Activated CD4-positive, alpha-beta T cell treated with anti-CD3 and anti-CD28 coated beads, Interleukin-2, amount 10 ng/mL, durations not matched to agents 7 days and 5 days (primary cell): ENCODE measurements at places on chromosomes 3 and 15.

GRCh38 chr3:117524890-117525289 lies 815.3 kb downstream of the TUSC7 start:
- DNase-seq = no peak

GRCh38 chr3:6421666-6422445 lies 439.1 kb upstream of the GRM7 start:
- DNase-seq = no peak

- no peak for DNase-seq
These were observed 231.7 kb upstream of the ARRDC4 start for GRCh38 chr15:97728791-97729190.

DNA sequence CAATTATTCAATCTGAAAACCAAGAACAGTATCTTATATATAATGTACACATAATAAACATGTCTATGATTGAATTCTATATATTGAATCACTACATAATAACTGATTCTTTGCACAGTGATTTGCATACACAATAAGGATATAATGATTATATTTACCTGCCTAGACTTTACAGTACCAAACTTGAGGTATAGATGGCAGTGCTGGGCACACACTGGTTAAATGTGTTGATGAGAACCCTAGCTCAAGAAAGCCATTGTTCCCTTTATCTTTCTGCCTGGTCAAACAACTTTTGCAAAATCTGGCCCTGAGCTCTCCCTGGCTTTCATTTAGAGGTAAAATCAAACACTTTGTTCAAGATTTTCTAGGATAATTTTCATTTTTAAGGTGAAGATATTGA lies 697.7 kb downstream of the TUSC7 start:
- no peak for DNase-seq

DNA sequence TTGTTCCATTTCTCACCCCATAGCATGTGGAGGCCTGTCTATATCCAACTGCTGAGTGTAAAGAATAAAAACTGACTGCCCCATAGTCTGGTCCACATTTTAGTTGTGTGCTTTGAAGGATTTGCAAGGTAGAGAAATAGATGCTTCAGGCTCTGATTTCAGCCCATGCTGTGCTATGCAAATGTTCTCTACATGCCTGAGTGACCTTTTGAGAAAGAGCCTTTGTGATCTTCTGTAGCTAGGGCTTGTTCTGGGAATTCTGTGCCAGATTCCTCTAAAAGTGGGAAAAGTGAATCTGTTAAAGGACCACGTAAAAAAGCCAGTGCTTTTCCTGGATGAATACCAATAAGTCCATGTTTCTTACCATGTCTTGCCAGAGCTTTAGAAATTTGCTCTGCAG lies 5.2 kb downstream of the KCTD6 start:
- no peak for DNase-seq

- no peak for DNase-seq
These were observed at the start of gene TMCO5A for GRCh38 chr15:37934340-37934739. TSS of gene TMCO5A (plus strand) at chr15:37934640. CDS start at chr15:37936324, 1,684 bp downstream.

DNA sequence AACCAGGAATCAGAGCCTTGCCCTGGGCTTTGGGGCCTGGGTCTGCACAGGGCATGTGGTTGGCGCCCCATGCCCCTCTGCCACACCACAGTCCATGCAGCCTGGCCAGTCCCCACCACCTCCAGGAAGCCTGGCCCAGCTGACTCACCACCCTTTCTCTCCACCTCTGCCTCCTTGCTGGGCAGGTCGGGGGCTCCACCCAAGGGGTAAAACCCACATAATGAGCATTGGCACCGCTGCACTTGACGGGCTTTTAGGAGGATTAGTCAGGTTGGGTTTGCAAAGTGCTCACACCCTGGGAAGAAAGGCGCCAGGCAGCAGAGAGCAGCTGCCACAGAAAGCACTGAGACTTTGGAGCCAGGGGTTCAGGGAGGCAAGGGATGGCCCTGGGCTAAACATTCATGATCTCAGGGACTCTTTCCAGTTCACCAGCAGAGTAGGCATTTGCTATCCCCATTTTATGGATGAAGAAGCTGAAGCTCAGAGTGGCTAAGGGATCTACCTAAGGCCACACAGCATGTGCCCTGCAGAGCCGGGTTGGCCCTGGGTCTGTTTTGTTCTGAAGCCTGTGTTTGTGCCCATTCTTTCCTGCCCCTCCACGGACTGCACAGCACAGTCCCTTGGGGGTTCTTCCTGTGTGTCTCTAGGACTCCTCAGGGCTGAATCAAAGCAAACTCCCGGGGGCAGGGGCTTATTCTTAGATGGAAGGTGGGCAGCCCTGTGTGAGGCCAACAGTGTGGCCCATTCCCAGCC lies 113.4 kb downstream of the ETFA start:
- no peak for DNase-seq

DNA sequence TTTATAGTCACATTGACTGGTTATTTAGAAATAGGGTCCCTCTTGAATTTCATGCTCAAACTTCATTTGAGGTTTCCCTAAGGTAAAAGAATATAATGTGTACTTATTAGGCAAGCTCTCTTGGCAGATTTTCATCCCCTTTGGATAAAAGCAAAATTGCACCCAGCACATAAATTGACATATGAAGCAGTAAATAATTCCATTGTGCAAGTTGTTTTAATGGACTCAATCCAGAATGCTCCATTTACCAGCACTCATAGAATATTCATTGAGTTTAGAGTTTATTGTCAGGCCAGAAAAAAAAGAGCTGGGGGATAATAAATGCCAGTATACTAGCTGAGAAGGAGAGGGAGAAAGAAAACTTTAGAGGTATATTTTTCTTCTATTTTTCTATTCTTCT lies 136.8 kb downstream of the TPRG1 start:
- no peak for DNase-seq

DNA sequence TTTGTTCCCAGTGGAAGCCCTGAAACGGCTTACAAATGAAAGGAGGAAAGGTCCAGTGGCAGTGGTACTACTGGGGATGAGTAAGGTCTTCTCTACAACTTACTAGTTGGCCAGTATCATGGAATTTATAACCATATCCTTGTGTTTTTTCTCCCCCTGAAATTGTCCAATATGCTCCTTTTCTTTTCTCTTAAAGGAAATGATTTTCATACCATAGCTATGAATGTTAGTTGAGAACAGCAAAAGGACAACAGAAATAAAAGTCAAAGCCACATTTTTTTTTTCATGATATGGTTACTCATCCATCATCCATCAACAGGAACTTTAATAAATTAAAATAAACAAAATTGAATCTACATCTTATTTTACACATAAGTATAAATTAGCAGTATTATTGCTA lies 450.4 kb downstream of the MFSD1 start:
- no peak for DNase-seq

DNA sequence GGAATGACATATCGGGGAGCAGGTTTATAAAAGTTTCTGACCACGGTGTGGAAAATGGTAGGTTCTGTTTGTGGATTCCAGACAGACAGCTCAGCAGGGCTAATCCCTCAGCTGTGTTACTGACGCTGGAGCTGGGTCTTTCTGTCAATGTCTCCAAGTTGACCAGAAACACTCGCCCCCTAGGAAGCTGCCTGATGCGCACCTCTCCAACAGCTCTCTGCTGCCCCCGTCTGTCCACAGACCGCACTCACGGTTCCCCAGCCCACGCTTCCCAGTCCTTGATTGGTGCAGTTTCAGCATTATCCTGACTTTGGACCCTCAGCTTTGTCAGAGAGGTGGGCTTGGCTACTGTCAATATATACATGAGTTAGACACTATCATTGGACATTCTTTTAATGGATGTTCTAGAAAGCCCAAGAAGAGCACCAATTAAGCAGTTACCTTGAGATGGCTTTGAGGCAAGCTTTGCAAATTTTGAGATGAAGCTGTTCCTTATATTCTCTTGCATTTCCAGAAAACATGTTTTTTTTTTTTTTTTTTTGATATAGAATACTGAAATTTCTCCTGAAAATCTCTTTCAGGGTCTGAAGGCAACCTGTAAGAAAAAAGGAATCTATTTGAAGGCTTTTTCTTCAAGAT lies 98.9 kb upstream of the TBC1D5 start:
- DNase-seq = peak; percentile 72

GRCh38 chr15:100220058-100220768 lies 121.6 kb downstream of the ADAMTS17 start:
- no peak for DNase-seq

- DNase-seq = no peak
These were observed 2.7 kb downstream of the C3orf22 start for GRCh38 chr3:126555795-126556636.

GRCh38 chr3:53457068-53457467 lies 37.3 kb upstream of the CACNA1D start:
- no peak for DNase-seq

DNA sequence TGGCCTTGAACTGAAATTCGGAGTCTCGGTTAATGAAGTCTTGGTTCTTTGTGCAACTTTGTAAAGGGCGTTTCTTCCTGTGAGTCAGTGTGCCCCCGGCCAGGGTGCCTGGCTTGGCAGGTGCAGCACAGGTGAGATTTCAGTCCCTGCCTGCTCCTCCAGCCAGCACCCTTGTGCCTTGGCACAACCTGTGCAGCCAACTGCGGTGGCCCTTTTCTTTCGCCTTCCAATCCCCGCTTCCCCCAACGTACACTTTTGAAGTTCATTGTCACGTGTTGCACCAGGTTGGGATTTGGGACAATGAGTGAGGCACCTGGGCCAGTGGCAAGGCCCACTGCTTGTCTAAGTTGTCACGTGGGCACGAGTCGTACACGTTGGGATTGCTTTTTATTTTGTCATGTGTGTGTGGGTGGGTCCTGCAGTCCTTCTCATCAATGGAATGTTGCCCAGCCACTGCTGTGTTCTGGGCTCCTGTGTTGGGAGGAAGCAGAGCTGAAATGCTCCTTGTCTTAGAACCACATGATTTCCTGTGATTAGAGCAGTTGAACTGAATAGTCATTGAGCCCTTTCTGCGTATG lies 242.9 kb upstream of the BHLHE40 start:
- no peak for DNase-seq

GRCh38 chr3:123914829-123915228 lies 30.7 kb upstream of the MYLK start:
- no peak for DNase-seq
